Caki2 (cell line): ENCODE measurements at places on chromosomes 1 and 21.

GRCh38 chr1:90721210-90722194 is 4.4 kb upstream of the BARHL2 start:
- peak; percentile 41 for DNase-seq

GRCh38 chr1:20291645-20292084 is 990 bp downstream of the VWA5B1 start:
- DNase-seq: no peak

GRCh38 chr1:111503585-111504060 is at the start of the genes ADORA3 and TMIGD3:
TSS of gene ADORA3 (minus strand) at chr1:111503633. CDS start at chr1:111503354, 279 bp downstream.
TSS of gene TMIGD3 (minus strand) at chr1:111503633. CDS start at chr1:111503354, 279 bp downstream.
- DNase-seq: no peak

GRCh38 chr1:2644171-2644570 is 11.4 kb upstream of the MMEL1 start:
- DNase-seq: no peak

GRCh38 chr1:10644307-10645128 is 151.9 kb downstream of the CASZ1 start:
- no peak for DNase-seq

GRCh38 chr1:97920276-97920831 is 480 bp downstream of the DPYD start:
- DNase-seq: no peak

- no peak for DNase-seq
These were observed 347.9 kb upstream of the ADGRL2 start for GRCh38 chr1:81452693-81453366.

DNA sequence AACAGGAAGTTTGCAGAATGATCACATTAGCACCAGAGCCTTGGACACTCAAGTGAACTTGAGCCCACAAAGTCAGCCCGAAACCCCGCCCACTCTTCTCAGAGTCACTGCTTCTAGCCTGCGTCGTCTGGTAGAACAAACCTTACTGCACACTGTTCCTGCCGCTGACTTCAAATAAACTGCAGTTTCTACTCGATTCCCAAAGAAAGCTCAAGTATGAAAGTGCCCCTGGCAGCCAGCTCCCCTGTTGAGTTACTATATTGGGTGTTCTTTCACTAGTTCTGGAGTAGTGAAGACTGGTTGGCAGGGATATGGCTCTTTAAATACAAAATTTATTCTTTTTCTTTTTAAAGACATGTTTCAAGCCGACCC is 164.7 kb downstream of the GALNT2 start:
- DNase-seq: no peak

GRCh38 chr1:56578138-56578962 is 1.0 kb downstream of the PLPP3 start:
- peak; percentile 33 for DNase-seq

- DNase-seq: no peak
These were observed 159.2 kb downstream of the DYRK1A start for GRCh38 chr21:37525810-37526209.

DNA sequence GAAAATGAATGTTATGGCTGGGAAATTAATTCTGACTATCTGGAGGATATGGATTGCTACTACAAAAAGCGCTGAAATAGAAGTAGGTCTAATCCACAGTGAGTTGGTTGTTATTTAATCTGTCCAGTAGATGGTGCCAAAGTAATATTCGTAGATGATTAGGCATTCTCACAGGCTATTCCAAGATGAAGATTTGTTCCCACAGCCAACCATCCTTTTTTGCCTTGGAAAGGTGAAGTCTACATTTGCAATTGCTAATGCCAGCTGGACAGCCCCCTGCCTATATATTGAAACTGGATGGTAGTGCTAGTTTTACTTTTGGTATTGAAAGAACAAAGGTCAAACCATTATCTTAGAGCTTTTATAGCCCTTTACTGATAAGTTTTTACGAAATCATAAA is 43.8 kb downstream of the RBM11 start:
- peak; percentile 33 for DNase-seq

GRCh38 chr1:16386454-16387113 is 19.5 kb downstream of the SZRD1 start:
- peak; percentile 72 for DNase-seq

- DNase-seq: no peak
These were observed 37.2 kb upstream of the IPO9 start for GRCh38 chr1:201791779-201792173.

GRCh38 chr1:62900566-62900965 is 116.6 kb downstream of the ATG4C start:
- DNase-seq: no peak
